CD4-positive, alpha-beta T cell treated with Interleukin-4 for 4 hours (primary cell): ENCODE measurements at places on chromosomes 5 and 9.

DNA sequence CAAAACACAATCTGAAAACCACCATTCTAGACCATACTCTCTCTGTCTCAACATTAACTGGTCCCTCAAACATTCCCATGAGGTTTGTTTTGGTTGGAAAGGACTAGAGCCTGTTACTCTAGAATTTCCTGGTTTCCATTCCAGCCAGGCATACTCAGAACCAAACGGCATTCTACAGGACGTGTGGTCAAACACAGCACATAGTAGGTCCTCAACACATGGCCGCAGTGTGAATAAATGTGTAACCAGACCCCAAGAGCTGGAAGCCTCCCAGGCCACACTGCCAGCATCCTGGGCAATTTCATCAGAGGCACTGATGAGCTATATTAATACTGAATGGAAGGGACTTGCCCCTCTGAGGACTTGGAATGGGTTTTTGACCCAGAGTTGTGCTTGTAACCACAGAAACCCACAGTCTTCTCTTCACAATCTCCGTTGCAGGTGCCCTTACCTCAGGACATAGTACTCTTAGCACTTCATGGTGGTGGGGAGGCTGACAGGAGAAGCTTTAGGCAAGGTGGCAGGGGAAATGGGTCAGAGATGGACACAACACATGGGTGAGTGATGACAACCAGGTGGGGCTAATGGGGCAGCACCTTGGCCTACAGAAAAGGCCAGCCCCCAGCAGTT is 66.0 kb downstream of the ZNF366 start:
- DNase-seq, result no peak

DNA sequence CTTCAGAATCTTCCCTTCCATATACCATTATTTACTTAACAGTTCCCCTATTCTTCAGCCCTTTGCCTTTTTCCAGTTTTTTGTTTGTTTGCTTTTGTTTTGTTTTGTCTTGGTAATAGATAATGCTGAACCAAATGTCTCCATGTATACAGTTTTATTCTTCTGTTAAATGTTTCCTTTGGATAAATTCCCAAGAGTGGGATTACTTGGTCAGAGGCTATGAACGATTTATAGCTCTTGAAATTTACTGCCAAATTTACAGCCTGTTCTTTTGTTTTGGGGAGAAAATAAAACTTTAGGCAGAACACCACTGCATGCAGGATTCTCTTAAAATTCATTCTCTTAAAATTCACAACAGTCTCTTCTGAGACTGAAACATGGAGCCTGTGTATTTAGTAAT is 38.6 kb downstream of the NR4A3 start:
- no peak for DNase-seq

GRCh38 chr9:15837079-15837679 is 284.3 kb downstream of the CCDC171 start:
- DNase-seq, result peak; percentile 38

- DNase-seq, result no peak
Measured at GRCh38 chr5:14557791-14558415, 23.7 kb upstream of the OTULINL start.

DNA sequence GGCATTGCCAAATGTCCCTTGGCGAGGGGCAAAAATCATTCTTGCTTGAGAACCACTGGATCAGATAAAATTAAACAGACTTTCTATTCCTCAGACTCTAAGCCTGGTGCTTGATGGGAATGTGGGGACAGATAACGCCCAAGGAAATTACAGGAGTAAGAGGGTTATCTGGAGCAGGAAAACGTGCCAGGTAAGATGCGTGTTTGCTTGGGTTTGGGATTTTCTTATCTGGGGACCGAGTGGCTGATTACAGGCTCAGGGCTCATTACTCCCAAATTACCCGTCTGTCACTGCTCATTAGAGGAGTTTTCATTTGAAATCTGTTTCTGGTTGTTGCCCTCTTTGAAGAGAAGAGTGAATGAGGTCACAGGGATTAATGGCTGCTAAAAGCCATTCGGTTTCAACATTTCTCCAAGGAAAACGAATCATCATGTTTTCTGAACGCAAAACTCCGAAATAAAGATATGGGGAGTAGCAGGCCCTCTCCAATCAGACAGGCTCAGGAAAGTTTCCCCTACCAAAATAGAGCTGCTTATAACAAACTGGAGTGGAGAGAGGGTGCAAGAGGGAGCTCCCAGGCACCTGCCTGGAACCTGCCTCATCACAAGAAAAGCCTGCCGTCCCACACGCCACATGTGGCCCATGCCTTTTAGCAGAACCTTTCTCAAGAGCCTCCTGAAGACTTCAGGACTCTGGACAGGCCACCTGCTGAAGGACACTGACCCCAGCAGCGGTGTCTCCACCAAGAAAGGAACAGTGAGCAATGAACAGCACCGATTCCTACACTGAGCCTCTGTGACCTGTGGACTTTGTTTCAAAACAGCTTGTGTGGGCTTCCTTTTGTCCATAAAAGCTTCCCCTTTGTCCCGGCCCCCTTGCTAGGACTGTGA is 136.4 kb downstream of the ICE1 start:
- no peak for DNase-seq

DNA sequence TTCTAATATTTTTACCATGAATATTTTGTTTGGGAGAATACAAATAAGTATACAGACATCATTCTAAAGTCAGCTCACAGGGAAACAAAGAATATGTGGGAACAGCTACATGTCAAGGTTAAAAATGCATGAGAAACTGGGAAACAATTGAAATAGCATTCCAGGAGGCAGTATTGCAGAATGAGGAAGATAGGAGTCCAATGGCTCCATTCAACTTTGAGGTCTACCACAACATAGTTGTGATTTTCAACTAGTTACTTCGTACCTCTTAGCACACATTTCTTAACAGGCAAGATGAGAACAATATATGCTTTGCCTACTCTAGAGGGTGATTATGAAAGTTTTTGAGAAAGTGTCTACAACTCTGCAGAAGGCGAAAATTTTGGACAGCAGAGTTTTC is 35.2 kb upstream of the CAST start:
- DNase-seq, result no peak

GRCh38 chr5:2027790-2028189 is 145.1 kb upstream of the IRX4 start:
- DNase-seq, result no peak

- no peak for DNase-seq
Measured at GRCh38 chr9:121491111-121491510, 8.5 kb downstream of the GGTA1 start.

- peak; percentile 8 for DNase-seq
Measured at GRCh38 chr9:88007291-88007650, 32.9 kb upstream of the CDK20 start.

GRCh38 chr9:133615186-133615585 is 6.0 kb upstream of the FAM163B start:
- no peak for DNase-seq

GRCh38 chr5:176320577-176320976 is 41.0 kb downstream of the KIAA1191 start:
- no peak for DNase-seq

- DNase-seq, result peak; percentile 66
Measured at GRCh38 chr9:114371973-114372917, 15.5 kb downstream of the AKNA start.

DNA sequence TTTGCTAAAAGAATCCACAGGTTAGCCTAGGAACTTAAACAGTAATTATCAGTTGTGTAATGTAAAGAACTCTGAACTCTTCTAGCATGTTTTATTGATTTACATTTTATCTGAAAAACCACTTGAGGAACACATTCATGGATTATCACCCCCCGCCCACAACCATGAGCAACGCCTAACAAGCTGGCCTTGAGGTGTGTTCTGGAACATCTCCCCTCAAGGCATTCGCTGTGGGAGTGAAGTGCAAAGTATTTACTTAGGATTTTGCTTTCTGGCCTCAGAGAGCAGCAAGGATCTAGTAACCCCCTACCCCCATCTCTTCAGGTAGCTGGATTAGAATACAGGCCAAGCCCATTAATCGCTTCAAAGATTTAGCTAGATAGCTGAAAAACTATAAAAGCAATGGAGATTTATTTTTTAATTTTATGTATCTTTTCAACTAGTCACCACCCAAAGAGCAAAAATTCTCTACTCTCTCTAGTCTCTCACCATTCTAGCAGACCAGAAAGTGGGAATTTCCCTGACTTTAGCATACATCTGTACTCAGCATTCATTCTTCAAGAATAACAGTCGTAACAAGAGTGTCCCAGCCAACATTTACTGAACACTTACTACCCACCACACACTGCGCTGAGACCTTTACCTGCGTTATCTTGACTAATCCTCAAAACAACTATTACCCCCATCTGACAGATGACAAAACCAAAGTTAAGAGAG is 37.2 kb downstream of the DDX31 start:
- DNase-seq, result no peak

DNA sequence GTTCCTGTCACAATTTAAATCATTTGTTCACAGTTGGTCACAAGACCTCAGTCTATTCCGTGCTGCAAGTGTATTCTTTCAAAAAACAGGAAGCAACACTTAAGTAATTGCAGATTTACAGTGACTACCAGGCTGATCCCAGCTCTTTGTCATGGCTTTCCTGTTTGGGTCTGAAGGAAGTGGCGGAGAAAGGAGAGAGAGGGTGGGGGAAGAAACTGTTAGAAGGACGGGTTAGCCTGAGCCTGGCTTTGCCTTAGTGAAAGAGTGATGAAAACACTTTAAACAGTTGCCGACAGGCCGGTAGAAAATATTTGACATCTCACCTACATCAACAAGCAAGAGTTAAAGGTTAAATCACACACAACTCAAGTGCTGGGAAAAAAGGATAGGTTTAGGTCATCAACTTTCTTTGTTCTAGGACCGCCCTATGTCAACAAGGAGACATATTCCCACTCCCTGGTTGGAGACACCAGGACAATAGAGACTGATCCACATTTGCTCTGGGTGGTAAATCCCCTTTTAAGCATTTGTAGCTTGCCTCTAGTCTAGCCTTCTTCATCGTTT is 102.2 kb upstream of the DAB2 start:
- DNase-seq, result no peak

- DNase-seq, result no peak
Measured at GRCh38 chr9:82153032-82153431, 164.5 kb downstream of the SPATA31D1 start.

DNA sequence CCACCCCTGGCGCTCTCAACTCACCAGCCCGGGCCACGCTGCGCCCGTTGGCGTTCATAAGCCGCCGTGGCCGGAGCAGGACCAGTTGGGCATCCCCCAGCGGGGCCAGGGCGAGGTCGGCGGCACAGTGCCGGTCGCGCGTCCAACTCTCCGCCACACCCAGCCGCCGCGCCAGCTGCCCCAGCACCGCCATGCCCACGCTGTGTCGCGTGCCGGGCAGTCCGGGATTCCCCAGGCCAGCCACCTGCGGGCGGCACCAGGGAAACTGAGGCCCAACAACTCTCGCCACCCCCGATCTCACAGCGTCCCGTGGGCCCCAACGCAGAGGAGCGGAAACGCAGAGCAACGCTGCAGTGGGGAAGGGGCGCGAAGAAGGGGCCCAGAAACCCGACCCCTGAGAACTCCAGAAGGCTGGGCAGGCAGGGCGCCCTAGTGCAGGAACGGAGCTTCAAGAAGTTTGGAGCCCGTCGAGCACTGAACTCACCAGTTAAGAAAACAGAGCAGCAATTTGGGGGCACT is 453 bp downstream of the PTRH1 start:
- no peak for DNase-seq

DNA sequence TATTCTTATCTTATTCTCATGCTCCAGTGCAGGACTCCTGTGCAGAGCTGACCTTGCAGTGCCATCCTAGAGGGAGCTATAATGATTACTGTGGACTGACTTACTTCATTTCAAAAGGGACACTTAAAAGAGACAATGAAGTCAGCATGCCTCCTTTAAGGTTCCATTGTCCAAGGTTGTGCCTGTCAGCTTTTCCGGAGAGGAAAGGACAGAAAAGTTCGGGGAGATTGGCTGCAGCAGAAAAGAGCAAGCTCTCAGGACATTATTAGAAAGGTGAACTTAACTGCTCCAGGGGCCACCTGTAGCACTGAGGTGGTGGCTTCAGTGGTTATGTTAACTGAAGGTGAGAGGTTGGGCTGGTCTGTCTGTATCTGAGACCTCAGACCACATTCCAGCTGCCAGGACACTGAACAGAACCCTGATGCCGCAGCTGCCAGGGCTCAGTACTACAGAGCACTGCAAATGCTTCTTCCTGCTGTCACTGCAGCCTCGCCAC is 112.9 kb downstream of the ST8SIA4 start:
- no peak for DNase-seq

DNA sequence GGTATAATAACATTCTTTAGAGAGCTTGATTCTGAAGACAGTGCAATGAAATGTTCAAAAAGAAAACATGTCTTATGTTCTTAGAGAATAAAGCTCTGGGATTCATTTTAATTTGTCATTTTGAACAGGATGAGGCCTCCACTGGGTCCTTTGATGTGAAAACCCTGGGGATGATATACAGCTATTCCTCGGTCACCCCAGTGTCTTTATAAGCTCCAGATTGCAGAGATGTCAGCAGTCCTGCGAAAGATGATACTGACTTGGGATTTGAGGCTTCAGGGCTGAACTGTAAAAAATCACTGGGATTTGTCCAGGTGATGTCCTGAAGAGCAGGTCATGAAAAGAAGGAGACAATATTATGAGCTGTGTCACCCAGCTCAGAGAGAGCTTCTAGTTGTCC is 529.7 kb upstream of the ZNF608 start:
- no peak for DNase-seq

DNA sequence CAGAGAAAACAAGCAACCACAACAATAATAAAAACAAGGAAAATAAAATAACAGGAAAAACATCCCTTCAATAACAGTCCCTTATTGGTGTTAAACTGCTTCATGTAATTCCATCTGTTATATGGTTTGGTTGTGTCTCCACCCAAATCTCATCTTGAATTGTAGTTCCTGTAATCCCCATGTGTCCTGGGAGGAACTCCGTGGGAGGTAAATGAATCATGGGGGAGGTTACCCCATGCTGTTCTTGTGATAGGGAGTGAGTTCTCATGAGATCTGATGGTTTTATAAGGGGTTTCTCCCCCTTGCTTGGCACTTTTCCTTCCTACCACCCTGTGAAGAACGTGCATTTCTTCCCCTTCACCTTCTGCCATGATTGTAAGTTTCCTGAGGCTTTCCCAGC is 369.8 kb downstream of the TMEM232 start:
- DNase-seq, result no peak

DNA sequence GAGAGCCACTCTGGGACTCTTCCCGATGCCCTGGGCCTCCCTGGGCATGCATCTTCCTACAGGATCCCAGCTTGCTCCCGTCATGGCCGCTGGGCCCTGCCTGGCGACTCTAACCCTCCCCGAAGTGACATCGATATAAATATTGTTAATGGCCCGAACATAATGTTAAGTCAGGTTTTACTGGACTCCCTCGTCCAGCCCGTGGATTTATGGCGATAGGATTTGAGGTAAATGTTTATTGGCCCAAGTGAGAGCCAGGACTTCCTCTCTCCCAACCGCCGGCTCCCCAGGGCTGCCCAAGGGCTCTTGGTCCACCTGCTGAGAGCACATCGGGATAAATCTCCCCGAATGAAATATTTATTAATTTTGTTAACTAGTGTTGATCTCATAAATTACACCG is 246.3 kb downstream of the PBX3 start:
- no peak for DNase-seq

DNA sequence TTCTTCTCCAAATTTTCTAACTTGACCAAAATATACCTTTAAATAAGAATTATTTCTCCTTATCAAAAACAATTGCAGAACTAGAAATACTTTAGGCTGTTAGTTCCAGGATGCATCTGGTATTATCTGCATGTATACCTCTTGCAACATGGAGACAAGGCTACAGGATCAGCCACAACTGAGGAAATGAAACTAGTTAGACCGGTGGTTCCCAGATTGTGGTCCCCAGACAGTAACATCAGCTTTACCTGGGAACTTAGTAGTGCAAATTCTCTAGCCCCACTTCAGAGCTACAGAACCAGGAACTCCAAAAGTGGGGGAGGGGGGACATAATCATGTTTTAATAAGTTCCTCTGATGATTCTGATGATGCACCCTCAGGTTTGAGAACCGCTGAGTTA is 61.6 kb upstream of the C9orf72 start:
- DNase-seq, result peak; percentile 17
